T-helper 2 cell (primary cell): ENCODE measurements at places on chromosomes 6 and 20.
A peak's percentile ranks its signal among the peaks of the same experiment; 100 is the strongest.

- peak; percentile 30 for DNase-seq
Measured at GRCh38 chr20:50116368-50116999, 3.5 kb upstream of the UBE2V1 start.

- no peak for DNase-seq
Measured at GRCh38 chr6:16319813-16320532, 81.6 kb downstream of the GMPR start.

- no peak for DNase-seq
Measured at GRCh38 chr20:25256226-25256859, 8.5 kb downstream of the PYGB start.

DNA sequence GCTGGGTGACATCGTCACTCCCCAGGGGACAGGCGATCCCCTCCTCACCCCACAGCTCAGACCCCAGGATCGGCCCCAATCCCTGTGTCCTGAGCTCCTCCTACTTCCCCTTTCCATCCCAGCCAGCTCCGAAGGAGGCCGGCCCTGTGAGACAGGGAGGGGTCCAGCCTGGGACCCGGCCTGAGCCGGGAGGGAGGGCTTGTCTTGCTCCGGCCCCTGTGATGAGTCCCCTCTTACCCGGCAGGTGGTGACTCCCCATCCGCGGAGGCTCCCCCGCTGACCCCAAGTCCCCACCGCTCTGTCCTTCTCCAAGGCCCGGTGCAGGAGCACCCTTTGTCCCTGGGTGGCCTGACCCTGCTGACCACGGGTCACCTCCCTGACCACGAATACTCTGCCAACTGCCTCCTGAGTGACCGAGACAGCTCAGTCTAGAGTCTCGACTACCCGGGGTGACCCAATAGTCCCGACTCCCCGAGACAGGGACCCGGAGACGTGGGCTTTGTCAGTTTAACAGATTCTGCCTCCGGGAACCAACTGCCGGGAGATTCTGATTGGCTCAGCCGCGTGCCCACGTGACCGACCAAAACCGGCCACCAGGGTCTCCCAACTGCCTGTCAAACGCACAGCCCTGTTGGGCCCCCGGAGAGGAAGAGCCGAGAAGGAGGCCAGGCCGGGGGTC, 187.4 kb upstream of the PROKR2 start:
- DNase-seq, result no peak

GRCh38 chr20:1900321-1900801, 5.2 kb downstream of the SIRPA start:
- no peak for DNase-seq

- DNase-seq, result no peak
Measured at GRCh38 chr20:1225263-1225782, 521 bp upstream of the RAD21L1 start.

DNA sequence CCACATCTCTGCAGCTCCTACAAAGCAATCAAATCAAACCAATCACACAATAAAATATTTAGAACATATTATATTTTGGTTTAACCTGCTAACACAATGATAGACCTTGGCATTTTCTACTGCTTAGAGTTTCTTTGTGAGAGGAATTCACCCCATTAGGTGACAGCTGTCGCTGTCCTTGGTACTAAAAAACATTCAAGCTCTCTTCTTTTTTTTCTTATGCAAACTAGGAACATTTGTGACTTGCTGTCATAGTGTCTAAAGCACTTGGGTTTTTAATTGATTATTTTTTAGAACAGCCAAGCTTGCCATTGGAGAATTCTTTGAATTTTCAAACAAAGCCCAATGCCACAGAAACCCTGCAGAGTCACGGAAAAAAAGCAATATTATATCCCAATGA, 46.4 kb downstream of the CNR1 start:
- no peak for DNase-seq

DNA sequence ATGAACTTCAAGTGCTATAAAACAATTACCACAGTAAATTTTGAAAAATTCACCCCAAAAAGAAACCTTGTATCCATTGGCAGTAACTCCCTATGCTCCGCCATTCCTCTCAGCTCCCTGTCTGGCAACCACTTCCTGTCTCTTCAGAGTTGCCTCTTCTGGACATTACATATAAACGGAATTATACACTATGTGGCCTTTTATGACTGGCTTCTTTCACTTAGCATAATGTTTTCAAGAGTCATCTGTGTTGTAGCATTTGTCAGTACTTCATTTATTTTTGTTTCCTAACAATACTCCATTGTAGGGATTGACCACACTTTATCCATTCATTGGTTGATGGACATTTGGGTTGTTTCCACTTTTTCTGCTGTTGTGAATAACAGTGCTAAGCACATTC, 50.1 kb downstream of the CEP43 start:
- DNase-seq, result no peak

DNA sequence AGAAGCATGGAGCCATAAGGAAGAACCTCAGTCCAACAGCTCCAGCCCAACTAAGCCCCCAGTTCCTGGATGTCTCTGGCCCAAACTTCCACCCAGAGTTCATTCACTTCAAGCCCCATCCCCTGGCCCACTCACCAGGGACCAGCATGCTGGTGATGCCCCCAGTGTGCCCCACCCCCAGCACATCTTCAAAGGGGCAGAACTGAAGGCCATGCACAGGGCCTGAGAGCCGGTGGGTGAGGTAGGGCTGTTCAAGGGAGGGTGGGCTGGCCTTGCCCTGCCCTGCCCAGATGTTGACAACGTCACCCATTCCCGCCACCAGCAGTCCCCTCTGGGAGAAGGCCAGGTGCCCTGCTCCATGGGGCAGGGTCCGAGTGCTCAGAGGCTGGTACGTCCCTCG, 3.6 kb downstream of the B3GALT4 start:
- DNase-seq, result no peak

- DNase-seq, result no peak
Measured at GRCh38 chr6:142075516-142076101, 57.1 kb upstream of the GJE1 start.

DNA sequence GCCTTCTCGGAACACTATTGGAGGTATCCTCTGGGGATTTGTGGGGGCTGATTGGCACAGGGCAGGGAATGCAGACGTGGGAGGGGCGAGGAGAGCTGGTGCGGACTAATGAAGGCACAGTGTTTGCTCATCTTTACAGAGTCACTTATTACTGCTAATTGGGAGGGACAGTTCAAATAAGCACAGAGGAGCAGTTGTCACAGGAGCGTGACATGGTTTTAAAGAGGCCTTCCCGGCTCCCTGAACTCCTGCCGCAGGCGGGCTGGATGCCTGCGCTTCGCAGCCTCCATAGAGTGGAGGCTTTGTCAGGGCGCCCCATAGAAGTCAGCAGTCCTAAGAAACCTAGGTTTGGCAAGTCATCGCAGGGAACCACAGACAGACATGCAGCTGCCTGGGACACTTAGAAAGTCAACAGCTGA, 149.6 kb downstream of the LINC00237 start:
- no peak for DNase-seq
